HS-5 (cell line): ENCODE measurements at places on chromosomes 4 and X.

- no peak for DNase-seq
These were observed 133.0 kb upstream of the RASGEF1B start for GRCh38 chr4:81604683-81605218.

GRCh38 chr4:76060506-76060905 is 14.0 kb upstream of the ART3 start:
- no peak for DNase-seq

DNA sequence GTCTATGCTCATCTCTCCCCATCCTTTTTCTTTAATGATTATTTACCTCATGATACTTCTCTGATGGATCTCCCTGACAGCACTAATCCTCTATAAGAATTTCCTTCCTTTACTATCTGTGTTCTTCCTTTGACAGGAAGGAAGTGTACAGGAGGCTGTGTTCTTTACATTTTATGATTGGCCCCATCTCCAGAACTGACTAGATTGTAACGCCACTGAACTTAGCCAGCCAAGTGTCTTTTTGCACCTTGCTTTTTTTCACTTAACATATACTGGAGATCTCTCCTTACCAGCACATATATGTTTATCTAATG is 3.9 kb upstream of the WWC2 start:
- DNase-seq: no peak

DNA sequence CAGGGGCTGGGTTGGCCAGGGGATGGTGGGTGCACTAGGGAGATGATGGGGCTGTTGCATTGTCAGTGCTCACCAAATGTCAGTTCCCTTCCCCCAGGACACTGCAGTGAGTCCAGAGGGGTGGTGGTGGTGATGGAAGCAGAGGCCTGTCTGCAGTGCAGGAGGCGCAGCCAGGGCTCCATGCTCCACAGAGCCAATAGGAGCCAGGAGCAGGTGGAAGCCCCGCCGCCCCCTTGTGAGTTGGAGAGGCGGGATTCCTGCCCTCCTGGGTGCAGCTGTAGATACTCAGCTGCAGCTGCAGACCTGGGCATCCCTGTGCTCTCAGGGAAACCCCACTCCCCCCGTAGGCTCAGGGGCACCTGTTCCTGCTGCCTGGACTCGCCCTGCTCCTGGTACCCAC is 284.7 kb downstream of the EVC2 start:
- no peak for DNase-seq

- DNase-seq: no peak
These were observed 28.8 kb downstream of the FGF2 start for GRCh38 chr4:122855353-122855890.

- no peak for DNase-seq
These were observed 15.3 kb downstream of the HAND2 start for GRCh38 chr4:173514641-173515217.

DNA sequence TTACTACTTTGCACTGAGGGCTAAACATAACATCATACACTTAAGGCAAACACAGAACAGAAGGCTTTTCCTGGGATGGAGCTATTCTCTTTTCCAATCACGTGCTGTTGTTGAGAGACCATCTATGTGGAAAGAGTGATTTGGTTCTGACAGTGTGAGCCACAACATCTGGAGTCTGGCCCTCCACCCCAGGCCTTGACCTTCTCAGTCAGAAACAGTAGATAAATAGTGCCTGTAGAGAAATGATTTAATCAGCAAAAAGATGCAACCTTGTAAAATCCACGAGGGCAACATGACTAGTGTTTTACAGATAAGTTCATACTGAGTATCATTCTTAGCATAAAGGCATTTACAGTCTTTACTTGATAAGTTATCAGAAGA is 10.8 kb upstream of the SFRP2 start:
- DNase-seq: no peak

- no peak for DNase-seq
These were observed 248.0 kb upstream of the KCNIP4 start for GRCh38 chr4:22196551-22196950.

GRCh38 chr4:168515222-168516011 is 18.6 kb downstream of the PALLD start:
- DNase-seq: no peak

DNA sequence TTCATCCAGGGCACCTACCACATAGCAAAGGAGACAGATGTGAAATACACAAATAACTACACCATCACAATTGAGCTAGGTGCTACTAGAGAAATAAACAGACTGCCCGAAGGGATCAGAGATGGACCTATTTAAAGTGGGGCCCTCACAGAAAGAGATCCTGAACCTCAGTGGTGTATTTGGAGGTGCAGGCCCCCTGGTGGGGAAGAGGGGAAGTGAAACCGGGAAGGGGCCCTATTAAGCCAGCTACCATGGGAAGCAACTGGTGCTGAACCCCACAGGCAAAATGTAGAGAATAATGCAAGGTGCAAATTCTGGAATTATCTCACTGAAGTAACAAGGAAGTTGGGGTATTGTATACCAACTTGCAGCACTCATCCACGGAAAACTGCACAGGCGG is 78.6 kb upstream of the FAM9A start:
- no peak for DNase-seq

DNA sequence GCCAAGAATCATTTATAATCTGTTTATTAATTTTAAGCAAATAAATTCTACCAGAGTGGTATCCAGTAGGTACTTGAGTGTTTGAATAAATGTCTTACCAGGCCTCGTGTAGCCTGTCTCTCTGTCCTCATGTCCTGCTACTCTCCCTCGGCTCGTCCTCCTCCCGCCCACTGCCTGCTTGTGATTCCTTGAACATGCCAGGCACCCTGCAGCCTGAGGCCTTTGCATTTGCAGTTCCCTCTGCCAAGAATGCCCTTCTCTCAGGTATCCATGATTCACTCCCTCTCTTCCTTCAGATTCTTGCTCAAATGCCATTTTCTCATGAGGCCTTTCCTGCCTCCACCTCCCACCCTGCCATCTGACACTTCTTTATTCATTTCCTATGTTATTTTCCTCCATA is 209.7 kb upstream of the PRPS2 start:
- DNase-seq: no peak

DNA sequence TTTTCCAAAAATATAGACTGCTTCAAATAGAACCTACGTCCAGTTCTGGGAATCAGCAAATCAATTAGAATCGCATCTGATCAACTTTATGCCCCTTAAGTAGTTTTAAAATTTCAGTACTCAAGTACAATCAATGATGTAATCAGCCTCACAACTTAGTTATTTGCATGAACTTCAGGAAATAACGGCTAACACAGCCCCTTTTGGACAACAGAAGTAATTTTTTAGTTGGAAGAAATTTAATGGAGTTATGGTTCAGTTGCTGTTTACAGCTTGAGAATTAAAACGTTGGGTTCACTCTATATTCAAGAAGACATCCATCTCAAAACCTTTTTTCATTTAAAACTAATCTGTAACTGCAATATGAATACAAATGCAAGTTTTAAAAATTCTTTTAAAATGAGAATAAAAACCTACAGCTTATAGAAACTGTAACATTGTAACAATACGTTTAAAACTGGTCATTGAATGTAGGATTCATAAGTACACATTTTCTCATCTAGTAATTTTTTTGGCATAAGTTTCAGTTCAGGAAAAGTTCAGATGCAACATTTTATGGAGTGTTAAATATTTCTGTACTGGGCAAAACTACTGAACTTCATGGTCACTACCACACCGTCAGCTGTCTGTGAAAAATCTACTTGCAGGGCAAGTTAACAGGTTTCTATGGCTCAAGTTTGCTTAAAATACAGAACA is 956 bp downstream of the TAPT1 start:
- no peak for DNase-seq

GRCh38 chr4:159856451-159856850 is 753.6 kb downstream of the RAPGEF2 start:
- DNase-seq: no peak

DNA sequence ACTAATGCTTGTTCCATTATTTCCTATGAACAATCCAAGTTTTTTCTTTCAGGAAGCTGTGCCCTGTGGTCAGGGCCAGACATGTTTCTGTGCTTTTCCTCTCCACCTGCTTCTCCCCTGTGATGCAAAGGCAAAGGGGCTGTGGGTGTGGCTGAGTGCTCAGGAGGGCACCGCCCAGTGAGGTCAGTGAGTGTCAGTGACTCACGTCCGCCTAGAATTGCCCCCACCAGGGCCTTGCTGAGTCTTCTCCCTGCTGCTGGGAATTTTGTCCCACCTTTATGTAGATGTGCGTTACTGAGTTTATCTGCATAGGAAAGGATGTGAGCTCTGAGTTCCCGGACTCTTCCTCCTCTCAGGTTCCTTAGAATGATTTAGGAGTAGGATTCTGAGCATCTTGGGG is 283.2 kb downstream of the DCHS2 start:
- no peak for DNase-seq

- DNase-seq: no peak
These were observed 5.1 kb upstream of the ASB9 start for GRCh38 chrX:15274946-15275345.

GRCh38 chr4:86977621-86978184 is 42.9 kb downstream of the AFF1 start:
- DNase-seq: no peak

DNA sequence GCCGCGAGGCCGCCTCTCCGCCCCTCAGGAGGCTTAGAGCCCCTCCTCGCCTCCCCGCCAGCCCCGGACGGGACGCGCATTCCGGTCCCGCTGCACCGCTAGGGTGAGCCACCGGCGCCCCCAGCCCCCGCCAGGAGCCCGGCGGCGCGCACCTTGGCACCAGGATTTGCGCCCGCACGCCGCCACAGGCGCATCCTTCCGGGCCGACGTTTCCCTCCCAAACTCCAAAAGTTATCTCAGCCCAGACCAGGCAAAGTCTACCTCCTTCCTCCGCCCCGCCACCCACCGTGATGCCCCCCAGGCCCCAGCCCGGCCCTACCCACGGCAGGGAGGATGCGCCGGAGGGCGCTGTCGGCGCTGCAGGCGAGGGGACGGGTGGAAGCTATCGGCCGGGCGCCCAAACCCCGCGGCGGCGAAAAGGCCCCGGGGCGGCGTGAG is 538 bp downstream of the SCML2 start:
- no peak for DNase-seq

- no peak for DNase-seq
These were observed 225.3 kb downstream of the STK32B start for GRCh38 chr4:5276475-5277075.

GRCh38 chrX:143934542-143934941 is 50.7 kb downstream of the UBE2NL start:
- no peak for DNase-seq

GRCh38 chrX:153492543-153492942 is 2.2 kb upstream of the BGN start:
- no peak for DNase-seq

DNA sequence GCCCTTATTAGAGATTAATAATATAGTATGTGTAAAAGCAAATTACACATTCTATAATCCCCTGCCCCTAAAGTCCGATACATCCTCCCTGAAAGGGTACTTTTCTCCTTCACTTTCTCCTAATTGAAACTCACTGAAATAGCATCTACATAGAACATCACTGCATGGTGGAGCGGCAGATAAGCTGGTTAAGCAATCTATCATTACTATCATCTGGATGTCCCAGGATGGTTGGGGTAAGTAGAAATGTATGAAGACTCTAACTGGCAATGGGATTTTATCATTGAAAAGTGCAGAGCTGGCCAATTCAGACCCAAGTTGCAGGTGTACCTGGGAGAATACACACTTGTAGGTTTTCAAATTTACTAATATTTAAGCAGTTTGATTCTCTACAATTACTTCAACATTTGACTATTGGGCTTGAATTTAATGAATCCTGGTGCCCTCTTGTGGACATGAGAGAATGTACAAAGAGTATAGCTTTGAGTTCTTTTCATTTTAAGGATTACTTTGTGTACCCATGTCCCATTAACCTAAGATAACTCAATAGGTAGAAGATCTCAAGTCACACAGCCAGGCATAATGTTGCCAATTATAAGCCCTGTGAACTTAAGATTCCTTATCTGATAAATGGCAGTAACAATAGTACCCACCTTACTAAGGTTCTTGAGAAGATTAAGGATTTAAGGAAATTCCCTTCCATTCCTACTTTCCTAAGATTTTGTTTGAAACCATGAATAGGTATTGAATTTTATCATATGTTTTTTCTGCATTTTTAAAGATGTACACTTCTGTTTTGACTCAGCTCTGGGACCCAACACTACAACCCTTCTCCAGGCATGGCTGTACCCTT is 69.8 kb downstream of the SHROOM3 start:
- peak; percentile 19 for DNase-seq

- no peak for DNase-seq
These were observed 27.5 kb downstream of the ENPEP start for GRCh38 chr4:110503270-110504083.

- DNase-seq: no peak
These were observed 76.5 kb downstream of the KCNIP4 start for GRCh38 chr4:21872101-21872500.

DNA sequence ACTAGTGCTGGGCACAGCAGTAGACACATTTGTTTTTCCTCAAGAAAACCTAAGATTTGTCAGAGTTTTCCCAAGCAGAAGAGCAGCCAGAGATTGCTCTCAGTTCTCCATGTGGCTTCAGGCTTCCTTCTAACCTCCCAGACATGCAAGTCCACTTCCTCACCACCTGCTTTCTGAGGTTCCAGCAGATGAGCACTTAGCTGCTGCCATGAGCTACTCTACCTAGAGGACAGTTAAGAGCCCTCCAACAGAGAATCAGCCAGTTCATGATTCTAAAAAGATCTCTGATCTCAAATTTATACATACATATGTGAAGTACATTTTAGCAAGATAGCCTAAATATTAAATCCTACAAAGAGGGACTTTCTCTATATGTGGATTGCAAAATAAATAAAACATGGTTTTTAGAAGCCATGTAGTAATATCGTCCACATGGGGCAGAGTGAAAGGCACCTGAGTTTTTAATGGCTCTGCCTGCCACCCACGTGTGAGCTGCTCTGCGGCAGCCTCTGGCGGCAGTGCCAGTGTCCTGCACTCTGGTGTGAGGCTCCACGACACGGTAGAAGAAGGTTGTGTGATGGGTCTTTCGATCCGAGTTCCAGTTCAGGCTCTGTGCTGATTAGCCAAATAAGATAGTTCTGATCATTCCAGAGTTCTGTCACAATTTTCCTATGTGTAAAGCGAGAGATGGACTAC is 10.3 kb downstream of the CYP4V2 start:
- DNase-seq: no peak

- DNase-seq: no peak
These were observed 413.2 kb downstream of the PPARGC1A start for GRCh38 chr4:23476515-23477090.

- no peak for DNase-seq
These were observed 27.2 kb downstream of the HSPA4L start for GRCh38 chr4:127809173-127809800.

GRCh38 chr4:94806376-94806775 is 48.6 kb downstream of the BMPR1B start:
- no peak for DNase-seq

DNA sequence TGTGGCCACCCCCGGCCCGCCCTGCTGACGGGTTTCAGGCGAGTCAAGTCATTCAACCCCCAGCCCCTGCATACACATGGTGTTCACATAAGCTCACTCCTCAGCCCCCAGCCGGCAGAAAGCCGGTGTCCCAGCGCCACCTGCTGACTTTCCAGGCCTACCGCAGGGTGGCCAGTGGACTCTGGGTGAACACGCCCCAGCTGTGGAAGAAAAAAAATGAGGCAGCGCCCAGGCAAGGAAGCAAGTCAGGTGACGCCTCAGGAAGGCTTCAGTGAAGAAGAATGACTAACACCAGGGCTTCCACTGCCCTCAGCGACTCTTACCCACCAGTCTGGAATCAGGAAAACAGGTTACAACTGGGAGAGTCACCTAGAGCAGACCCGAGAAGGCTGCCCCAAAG is 15.8 kb downstream of the BCAP31 start:
- no peak for DNase-seq
